ENCODE measurements at places on chromosomes 13 and 19.
A peak's percentile ranks its signal among the peaks of the same experiment; 100 is the strongest.

DNA sequence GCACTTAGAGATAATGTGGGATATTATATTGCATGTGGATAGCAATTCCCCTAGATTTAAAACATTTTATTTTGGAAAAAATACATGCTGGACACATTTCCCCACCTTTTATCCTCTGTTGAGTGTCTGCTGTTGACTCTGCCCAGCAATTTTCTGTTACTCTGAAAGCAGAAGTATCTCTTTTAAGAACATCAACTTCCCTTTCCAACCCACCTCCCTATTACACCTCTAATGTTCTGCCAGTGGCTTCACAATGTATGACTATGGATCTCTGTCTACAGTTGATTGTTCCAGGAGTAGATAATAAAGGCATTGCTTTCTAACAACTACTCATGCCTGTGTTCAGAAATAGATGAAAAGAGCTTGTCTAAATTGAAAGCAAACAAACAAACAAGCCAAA lies 754.8 kb upstream of the SLITRK6 start:
- no peak for DNase-seq

DNA sequence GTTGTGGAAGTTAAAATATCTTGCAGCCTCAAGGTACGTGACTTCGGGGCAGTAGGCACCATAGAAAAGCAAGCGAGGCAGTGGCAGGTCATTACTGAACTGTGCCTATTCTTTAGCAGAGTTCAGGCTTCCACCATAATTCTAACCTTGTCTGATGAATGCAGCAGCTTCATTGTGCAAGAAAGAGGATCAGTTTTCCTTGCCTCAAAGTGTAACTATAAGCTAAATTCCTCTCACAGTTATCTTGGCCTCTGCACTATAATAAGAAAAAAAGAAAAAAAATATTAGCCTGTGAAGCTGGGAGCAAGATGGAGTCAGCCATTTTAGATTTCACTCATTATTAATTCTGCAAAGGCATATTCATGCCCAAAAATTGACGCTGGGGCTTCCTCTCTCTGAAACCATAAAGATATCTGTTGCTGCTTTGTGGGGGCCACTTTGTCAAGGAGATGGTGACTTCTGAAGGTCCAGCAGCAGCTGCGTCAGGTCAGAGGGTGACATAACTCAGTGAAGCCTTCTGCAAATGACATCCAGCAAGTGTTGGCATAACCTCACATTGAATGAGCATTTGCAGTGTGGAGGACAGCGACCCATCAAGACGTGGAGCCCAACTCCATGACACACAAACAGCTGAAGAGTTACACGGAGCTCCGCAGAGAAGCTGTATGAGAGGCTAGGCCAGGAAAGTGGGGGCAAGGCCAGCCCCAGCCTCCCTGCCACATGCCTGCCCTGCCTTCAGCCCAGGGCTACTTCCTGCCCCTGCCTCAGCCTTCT lies 23.1 kb upstream of the SACS start:
- no peak for DNase-seq

GRCh38 chr13:102376318-102376717 lies 25.5 kb downstream of the FGF14 start:
- no peak for DNase-seq

- DNase-seq, result no peak
These were observed 888.8 kb downstream of the SLITRK6 start for GRCh38 chr13:84910423-84910822.

- no peak for DNase-seq
These were observed 34.3 kb upstream of the C1QTNF9 start for GRCh38 chr13:24275041-24275440.

- no peak for DNase-seq
These were observed 4.7 kb upstream of the TMPRSS9 start for GRCh38 chr19:2355168-2356035.

- no peak for DNase-seq
These were observed 73.0 kb downstream of the COL4A1 start for GRCh38 chr13:110233951-110234280.

- peak; percentile 45 for DNase-seq
These were observed 152.0 kb upstream of the IRS2 start for GRCh38 chr13:109938255-109938936.

GRCh38 chr13:113520571-113520970 lies 30.1 kb upstream of the DCUN1D2 start:
- DNase-seq, result no peak

DNA sequence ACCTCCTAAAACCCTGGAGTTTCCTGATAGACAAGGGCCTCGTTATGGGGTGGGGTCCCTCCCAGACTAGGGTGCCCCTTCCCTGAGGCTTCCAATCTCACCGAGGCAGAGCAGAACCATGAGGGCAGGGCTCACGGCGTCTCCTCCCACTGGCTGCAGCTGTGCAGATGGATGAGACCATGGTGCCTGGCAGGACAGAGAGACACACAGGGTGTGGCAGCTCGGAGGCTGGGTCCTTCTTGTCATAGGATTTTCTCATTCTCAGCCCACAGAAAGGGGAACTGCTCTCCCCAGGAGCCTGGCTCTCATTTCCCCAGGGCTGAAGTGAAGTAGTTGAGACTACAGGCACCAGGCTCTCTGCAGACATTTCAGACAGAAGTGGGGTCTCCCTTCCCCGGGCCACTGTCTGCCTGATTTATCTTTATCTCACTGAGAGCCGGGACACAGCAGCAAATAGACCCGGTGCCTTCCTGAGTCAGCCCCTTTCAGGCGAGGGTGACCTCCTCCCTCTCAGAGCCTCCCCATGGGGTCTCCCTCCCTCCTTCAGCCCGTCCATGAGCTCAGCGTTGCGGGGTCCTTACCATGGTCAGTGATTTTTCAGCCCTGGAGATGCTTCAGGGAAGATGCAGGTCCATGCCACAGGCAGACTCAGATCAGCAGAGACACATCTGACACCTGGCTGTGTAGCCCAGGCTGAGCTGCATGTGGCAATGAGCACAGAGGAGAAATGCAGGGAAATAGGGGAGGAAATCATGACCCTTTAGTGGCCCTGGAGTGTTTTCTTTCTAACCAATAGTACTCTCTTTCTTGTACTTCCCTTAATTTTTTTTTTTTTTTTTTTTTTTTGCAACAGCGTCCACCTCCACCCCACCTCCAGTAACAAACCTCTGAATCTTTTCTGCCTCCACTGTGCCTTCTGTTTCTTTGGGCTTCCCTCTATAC lies at the start of gene LILRA5:
Gene LILRA5, minus strand, starts transcription at position 731 of the 942 bp plus-strand sequence. Its CDS starts 147 bp downstream, at position 584.
- no peak for DNase-seq

- DNase-seq, result no peak
These were observed 682 bp downstream of the SSBP4 start for GRCh38 chr19:18419699-18420460.

DNA sequence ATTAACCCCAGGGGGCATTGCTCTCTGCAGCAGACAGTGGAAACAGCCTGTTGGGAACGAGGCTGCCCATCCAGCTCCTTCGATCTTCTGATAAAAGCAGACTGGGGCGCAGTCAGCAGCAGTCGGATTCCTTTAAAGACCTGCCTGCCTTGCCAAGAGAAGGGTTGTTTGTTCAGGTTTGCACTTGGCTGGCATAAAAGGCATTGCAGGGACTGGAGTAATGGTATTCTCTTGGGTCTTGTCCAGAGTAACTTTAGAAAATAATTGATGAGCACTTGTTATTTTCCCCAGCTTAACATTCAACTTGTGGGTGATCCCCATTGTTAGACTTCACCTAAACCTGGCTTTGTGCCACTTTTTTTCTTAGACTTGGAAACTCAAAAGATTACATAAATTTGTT lies 67.3 kb upstream of the SLC10A2 start:
- DNase-seq, result no peak
